LNCaP clone FGC (cell line): ENCODE measurements at places on chromosomes 3 and 15.
A peak's percentile ranks its signal among the peaks of the same experiment; 100 is the strongest.

- DNase-seq: peak; percentile 28
Observed at GRCh38 chr3:107598926-107599771, 76.4 kb downstream of the BBX start.

DNA sequence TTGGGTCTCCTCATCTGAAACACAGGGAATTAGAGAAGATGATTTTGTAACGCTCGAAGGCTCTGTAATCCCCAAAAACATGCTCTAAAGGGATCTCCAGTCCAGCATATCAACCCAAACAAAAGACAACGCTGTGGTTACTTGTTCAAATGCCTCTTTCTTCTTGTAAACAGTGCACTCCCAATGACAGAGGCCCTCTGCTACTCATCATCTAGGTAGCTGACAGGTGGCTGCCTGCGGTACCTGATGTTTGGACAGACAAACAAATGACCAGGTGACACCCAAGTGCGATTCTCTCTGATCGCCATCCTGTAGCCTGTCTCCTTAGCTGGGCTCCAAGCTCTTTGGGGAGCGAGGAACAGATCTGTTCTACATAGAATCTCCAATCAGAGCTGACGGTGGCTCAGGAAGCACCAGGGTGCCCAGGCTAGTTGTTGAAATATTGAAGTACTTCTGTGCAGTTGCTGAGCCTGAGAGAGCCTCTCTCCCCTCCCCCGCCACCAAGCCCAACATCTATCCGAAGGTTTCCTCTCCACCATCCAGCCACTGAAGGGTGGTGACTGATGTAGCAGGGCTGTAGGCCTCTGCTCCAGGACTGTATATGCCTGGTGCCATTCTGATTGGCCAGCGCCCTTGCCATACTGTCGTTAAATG, 238.7 kb downstream of the XXYLT1 start:
- DNase-seq: no peak

GRCh38 chr15:96285305-96285704, 45.2 kb upstream of the NR2F2 start:
- no peak for DNase-seq

DNA sequence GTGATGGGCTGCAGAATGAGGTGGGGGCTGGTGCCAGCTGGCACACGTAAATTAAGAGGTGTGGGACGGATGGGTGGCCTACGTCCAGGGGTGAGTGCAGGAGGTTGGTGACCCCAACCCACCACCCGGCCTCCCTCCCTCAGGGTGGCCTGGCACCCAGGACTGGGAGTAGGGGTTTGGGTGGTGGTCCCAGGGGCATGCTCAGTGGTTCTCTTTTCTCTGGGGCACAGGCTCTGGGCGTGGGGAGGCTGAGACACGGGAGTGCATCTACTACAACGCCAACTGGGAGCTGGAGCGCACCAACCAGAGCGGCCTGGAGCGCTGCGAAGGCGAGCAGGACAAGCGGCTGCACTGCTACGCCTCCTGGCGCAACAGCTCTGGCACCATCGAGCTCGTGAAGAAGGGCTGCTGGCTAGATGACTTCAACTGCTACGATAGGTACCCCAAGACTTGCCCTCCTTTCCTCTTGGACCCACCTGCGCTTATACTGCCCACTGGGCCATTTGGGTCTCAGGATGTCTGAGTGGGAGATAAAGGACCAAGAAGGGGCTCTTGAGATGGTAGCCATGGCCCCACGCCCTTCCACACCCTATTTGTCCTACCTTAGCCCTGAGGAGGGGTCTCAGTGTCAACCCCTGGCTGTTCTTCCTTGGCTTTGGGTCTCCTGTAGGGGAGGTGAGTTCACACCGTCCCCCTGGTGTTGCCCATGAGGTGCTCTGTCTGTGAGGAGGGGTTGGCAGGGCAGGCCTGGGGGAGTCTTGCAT, 18.9 kb upstream of the EXOG start:
- no peak for DNase-seq

- no peak for DNase-seq
Observed at GRCh38 chr3:13210221-13210975, 137.2 kb upstream of the IQSEC1 start.

DNA sequence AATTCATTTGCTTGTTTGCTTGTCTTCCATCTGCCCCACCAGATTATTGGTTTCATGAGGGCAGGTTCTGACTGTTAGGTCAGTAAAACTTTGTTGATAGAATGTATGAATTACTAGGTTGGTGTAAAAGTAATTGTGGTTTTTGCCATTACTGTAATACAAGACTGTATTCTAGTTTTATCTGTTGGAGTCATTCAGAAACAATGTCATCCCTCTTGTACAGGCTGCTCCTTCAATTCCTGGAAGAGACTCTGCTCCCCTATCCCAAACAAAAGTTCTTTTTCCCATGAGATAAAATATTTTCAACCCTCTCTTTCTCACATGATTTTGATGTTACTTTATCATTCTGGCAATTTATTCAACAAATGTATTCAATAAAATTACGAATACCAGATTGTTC, 115.0 kb downstream of the CHST2 start:
- no peak for DNase-seq

DNA sequence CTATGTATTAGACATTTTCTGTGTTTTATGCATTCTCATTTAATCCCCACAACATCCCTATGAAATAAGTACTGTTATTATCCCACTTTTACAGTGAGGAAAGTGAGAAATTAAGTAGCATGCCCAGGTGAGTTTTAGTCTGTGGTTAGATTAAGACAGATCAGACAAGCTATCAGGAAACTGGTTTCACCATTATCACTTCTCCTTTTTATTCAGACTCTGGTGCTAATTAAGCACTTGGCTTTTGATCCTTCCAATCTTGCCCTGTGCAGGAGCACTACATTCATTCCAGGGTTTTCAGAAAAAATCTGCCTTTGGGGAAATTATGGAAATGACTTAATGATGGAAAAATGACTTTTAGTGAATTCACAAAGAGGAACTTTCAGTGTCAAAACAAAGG, 115.2 kb downstream of the TMEM108 start:
- no peak for DNase-seq

DNA sequence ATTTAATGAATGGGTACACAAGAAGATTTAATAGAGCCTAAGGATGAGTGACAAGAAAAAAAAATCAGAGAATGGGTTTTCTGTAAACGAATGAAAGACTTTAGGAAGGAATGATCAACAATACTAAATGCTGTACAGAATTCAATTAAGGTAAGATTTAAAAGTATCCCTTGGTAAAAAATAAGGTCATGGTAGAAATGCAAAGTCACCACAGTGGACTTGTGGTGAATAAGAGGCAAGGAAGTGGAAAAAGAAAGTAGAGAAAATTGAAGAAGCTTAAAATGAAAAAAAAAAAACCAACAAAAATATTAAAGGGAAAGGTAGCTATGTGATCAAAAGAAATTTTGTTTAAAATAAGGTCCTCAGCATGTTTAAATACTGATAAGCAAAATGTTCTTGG, 82.4 kb downstream of the PLSCR2 start:
- no peak for DNase-seq

GRCh38 chr3:197854596-197855343, 63.7 kb downstream of the LRCH3 start:
- DNase-seq: no peak

DNA sequence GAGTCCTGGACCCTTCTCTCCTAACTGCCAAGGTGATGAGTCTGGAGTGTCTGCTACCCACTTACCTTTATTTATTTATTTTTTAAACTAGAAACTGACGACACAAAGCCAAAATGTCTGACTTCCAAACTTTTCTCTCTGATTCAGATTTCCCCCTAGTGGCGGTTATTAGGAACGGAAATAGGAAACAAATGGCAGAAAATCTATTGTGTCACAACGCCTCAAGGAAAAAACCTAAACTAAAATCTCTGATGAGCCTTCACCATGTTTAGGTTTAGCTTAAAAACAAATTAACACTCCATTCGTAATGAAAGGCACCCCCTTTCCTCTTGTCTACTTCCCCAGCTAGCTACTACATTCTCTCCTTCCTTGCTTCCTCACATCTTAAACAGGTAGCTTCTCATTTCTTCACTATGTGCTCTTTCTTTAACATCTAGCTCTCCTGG, 94.0 kb upstream of the MEX3B start:
- no peak for DNase-seq

GRCh38 chr3:144104679-144105078, 133.1 kb downstream of the DIPK2A start:
- peak; percentile 69 for DNase-seq

- DNase-seq: no peak
Observed at GRCh38 chr15:92848852-92849598, 51.1 kb upstream of the CHD2 start.

- DNase-seq: no peak
Observed at GRCh38 chr3:15290736-15291135, 41.6 kb downstream of the SH3BP5 start.

DNA sequence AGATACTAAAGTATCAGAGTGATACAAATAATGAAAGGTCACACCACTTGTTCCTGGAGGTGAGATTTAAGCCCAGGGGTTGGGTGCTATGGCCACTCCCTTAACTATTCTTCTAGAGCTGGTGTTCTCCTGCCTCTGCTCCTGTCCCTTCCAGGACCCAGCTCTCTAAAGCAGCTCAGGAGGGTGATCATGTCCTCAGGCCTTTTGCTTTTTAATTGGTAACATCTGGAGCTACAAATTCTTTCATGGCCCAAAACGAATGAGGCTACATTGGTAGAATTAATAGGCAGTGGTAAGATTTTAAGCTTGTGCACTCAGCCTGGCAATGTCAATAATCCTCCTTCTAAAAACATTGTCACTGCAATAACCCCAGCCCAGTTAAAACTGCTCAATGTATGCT, 38.2 kb upstream of the CNOT10 start:
- no peak for DNase-seq

GRCh38 chr3:147269907-147270306, 136.4 kb downstream of the ZIC4 start:
- no peak for DNase-seq

GRCh38 chr3:160973067-160973809, 131.9 kb downstream of the B3GALNT1 start:
- DNase-seq: peak; percentile 93

DNA sequence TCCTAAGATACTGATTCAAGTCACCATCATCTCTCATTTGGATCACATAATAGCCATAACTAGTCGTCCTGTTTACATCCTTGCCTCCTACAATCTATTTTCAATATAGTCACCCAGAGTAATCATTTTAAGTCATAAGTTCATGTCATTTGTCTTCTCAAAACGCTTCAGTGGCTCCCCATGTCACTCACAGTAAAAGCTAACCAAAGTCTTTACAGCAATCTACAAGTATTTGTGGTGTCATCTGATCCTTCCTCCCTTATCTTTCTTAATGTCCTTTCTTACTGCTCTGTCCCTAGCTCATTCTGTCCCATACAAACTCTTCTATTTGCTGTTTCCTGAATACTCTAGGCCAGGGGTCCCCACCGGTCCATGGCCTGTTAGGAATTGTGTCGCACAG, 28.8 kb downstream of the GBE1 start:
- DNase-seq: no peak

- DNase-seq: no peak
Observed at GRCh38 chr3:168548719-168549118, 453.0 kb upstream of the GOLIM4 start.

DNA sequence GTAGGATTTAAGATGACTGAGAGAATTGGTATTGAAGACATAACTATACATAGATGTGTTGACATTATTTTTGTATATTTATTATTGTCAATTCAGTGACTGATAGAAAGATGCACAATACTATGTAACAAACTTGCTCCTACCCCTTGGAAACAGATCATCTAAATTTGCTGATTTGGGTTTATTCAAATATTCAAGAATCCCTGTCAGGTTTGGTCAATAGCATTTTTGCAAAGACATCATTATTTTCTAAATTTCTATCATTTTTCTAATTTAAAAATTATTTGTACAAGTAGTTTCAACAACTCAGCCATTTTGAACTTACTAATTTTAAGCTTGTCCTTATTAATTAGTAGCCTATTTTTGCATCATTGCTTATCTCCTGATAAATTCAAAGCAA, 1463.4 kb downstream of the SI start:
- no peak for DNase-seq

- DNase-seq: no peak
Observed at GRCh38 chr15:81174125-81174791, 22.4 kb upstream of the IL16 start.

- no peak for DNase-seq
Observed at GRCh38 chr15:68489421-68489820, 57.5 kb upstream of the ITGA11 start.

- DNase-seq: no peak
Observed at GRCh38 chr3:16484984-16485383, 28.5 kb downstream of the RFTN1 start.

DNA sequence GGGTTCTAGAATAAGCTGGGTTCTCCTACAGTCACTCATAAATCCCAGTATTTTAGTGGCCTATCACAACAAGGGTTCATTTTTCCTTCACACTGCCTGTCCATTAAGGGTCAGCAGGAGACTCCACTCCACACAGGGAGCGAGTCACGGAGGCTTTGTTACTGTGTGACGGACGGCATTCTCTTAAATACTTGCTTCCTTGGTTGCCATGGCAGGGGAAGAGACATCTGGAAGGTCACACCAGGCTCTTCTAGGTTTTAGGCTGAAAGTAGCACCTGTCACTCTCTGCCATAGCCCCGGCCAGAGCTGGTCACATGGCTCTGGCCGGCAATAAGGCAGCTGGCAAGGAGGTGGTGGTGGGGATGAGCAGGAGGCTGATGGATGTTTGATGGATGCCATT, 89.4 kb upstream of the ANKRD34C start:
- no peak for DNase-seq

GRCh38 chr3:40885430-40885829, 313.9 kb upstream of the CTNNB1 start:
- DNase-seq: no peak

DNA sequence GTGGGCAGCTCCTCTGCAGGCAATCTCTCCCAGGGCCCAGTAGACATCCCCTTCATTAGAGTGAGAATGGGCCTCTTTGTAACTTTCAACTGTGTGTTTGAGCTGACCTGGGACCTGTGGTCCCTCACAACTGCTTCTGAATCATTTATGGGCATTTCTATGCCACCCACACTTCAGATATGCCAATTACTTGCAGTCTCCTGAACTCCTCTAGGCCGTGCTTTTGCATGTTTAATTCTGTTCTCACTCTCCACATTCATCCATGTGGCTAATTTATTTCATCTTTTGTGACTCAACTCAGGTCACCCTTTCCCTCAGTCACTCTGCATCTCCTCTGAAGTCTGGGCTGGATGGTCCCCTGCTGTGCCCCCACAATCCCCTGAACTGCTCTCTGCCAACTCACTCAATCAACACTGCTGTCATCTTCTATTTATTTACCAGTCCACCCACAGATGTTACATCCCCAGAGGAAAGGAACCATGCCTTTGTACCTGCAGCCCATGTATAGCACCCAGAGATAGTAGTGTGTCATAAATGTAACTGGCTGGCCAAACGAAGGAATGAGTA, 364.7 kb downstream of the EPHB1 start:
- DNase-seq: no peak

GRCh38 chr3:162367429-162368260, 871.0 kb downstream of the OTOL1 start:
- DNase-seq: no peak

- peak; percentile 44 for DNase-seq
Observed at GRCh38 chr15:39171944-39172368, 408.9 kb upstream of the THBS1 start.

- DNase-seq: no peak
Observed at GRCh38 chr3:187242435-187242834, 45.1 kb downstream of the RTP1 start.
